ENCODE measurements at places on chromosomes 1 and 21.

DNA sequence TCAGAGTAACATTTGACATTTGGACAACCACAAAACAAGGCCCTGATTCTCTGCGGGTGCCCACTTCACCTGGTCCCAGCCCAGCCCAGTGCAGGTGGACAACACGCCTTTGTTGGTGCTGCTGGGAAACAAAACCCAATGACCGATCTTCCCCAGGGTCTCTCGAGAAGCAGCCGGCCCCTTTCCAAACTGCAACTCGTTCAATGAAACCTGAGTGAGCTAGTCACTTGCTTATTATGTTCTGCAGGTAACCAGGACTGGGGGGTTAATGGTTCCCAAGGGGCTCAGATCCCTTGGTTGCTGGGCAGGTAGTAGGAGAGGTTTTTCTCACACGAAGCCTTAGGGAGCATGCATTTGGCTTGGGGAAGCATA lies 42.9 kb downstream of the ABCG1 start:
- DNase-seq = no peak

DNA sequence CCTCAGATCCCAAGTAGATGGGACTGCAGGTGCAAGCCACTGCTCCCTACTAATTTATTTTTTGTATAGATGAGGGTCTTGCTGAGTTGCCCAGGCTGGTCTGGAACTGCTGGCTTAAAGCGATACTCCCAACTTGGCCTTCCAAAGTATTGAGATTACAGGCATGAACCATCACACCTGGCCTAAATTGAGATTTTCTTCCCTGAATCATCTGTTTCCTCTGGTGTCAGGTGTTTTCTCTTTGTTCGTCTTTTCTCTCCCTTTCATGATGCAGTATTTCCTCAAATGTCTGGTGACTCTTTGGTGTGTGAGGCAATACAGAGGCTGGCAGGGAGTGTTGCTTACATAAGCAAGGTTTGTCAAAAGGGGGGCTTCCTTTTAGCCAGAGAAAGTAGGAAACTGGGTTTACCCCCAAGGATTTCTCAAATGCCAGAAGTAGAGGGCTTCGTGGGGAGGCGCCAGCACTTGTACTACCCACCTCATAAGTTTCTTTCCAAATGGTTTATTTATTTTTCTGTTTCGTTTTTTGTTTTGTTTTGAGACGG lies 27.6 kb downstream of the CLDN14 start:
- no peak for DNase-seq

DNA sequence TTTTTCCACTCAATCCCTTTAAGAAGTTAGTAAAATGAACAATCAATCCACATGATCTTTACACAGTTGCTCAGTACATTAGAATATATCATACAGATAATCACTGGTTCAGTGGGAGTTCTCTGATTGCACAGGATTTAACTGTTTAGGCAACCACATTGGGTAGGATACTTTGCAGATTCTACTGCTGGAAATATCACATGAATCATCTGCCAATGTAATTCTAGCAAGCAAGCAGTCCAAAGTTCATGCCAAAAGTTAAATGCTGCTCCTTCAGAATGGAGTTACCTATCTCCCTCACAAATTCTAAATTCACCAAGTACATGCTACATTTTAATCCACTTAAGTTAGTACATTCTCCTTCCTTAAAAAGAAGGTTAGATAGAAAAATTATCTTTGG lies 52.4 kb downstream of the NEGR1 start:
- DNase-seq = no peak

GRCh38 chr1:1427106-1427819 lies 6.2 kb upstream of the ANKRD65 start:
- DNase-seq = no peak

- DNase-seq = no peak
These were observed 7.8 kb upstream of the RIPK4 start for GRCh38 chr21:41774467-41775148.

DNA sequence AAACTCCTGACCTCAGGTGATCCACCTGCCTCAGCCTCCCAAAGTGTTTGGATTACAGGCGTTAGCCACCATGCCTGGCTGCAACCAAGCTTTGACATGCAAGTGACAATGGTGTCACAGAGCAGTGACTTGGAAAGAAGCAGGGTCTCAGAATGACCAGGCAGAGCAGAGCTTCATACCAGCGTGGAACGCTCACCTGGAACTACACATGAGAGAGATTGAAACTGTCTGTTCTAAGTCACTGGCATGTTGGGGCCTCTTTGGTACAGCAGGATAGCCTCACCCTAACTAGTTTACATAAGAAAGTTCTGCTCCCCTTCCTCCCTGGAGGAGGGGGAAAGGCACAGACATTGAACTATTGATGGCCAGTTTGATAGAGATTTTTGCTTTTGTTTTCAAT lies 47.5 kb upstream of the ITPKB start:
- DNase-seq = no peak

DNA sequence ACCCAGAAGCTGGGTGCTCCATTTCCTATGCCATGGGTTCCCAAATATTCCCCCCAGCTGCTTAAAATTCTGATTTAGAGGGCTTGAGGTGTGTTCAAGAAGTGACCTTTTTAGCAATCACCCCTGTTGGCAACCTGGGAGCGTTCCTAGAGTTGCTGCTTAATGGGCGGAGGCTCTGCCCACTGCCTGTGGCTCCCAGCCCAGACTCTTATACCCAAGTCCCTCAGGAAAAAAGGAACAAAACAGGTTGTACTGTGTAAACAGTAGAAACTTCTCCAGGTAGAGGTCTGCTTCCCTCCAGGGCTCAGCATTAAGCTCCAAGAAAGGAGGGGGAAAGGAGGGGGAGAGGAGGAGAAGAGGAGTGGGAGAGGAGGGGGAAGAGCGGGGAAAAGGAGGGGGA lies 14.6 kb upstream of the TENT5C start:
- no peak for DNase-seq

- peak; percentile 97 for DNase-seq
These were observed at the start of gene STRIP1 for GRCh38 chr1:110034451-110035235. STRIP1 (plus strand) TSS chr1:110034624; CDS start chr1:110034638, 14 bp downstream.

DNA sequence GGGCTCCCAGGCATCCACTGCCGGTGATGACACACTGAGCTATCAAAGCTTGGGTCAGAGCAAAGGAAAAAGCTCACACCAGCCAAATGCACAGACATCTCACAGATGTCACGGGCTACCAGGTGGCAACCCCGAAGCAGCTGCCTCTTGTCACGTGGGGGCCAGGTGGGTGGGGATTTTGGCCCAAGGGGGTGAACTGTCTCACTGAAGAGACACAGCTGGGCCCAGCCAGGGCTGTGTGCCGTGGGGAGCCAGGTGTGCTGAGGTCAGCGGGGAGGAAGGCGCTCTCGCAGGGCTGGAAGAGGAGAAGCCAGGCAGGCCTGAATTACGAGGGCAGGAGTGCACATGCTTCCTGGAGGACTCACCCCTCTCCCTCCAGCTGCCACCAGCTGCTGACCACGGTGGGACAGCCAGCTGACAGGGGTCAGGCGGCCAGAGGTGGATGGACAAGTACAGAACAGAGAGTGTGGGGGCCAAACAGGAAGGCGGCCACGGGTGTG lies 32.4 kb downstream of the KCNN3 start:
- no peak for DNase-seq

DNA sequence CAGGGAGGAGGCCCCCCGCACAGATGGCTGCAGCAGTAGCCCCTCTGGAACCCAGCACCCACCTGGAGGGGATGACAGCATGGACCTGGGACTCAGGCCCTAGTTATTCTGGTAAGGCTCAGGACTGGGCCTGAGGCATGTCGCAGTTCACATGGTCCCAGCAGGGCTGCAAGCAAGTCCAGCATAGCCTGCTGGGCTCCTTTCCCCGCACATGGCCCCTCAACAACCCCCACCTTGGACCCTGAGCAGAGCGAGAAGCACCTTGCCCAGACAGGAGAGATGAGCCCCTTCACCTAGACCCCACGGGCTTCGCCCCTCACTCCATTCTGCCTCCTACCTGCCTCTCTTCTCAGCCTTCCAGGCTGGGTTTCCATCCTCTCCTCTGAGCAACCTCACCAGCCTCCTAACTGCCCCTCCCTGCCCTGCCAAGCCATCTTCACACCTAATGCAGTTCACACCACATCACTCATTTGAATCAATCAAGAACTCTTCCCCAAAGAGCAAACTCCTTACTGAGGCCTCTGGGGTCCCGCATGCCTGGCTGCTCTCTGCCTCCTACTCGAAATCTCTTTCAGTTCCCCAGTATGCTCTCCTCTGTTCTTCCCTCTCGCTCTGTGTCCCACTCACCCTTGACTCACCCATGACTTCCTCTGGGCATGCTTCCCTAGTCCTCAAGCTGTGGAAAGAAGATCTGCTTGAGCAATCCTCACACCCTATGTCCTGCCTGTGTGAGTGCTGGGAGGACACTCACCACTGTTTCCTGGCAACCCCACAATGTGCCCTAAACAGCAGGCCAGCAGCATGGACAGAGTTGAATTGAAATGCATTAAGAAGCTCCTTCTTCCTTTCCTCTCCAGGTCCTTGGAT lies 9.4 kb upstream of the THEMIS2 start:
- DNase-seq = no peak

DNA sequence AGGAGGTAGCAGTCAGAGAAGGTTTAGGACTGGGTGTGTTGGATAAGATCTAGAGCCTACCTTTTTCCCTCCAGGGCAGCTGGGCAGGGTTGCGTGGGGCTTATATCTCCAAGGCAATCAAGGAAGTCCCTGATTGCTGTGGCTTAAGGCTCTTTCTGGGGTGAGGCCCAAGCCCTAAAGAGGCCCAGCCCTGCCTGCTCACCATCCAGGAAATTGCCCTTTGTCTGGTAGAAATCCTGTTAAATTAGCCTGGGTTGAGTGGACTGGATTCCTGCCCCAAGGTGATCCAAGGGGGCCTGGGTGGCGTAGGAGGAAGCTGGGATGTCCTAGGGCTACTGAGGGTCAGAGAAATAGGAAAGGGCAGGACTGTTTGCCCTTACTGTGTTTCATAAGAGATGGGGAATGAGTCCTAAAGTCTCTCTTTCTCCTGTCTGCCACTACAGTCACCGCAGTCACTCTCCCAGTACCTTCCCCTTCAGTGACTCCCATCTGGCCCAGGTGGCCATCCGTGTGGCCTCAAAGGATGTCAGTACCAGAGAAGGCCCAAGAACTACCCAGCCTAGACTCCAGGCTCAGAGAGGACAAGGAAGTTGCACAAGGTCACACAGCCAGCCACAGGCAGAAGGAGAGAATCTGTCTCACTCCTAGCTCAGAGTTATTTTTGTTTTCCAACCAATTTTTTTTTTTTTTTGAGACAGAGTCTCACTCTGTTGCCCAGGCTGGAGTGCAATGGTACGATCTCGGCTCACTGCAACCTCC lies 25.8 kb downstream of the MFSD2A start:
- no peak for DNase-seq

- DNase-seq = peak; percentile 61
These were observed 5.1 kb downstream of the CLCNKB start for GRCh38 chr1:16048573-16049189.

DNA sequence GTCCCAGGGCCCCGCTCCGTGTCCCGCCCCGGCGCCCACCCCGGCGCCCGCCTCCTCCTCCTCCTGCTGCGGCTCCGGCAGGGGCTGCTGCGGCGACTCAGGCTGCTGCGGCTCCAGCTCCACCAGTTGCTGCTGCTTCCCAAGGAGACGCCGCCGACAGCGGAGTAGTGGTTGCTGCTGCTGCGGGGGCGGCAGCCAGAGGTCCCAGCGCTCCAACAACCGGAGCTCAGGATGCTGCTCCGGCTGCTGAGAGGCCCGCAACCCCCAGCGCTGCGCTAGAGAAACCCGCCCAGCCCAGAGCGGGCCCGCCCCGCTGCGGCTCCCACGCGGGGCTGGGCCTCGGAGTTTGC lies 1.1 kb downstream of the CRCT1 start:
- no peak for DNase-seq

- no peak for DNase-seq
These were observed 5.9 kb downstream of the TBX15 start for GRCh38 chr1:118982266-118982665.

DNA sequence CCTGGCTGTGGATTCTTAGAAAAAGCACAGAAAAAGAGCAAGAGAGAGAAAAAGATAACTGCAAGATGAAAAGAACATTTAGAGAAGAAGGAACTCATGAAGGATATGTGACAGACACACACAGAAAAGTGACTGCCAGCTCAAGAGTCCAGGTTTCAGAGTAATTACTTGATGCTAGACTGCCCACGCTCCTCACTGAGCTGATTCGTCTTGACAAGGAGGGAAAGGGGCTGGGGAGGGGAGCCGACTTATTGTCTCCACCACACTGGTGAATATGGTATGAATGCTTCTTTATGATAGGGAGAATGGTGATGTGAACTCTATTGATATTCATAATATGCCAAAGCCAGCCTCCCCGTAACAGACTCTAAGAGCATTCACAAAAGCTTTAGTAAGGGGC lies 140.4 kb downstream of the BRINP2 start:
- no peak for DNase-seq

DNA sequence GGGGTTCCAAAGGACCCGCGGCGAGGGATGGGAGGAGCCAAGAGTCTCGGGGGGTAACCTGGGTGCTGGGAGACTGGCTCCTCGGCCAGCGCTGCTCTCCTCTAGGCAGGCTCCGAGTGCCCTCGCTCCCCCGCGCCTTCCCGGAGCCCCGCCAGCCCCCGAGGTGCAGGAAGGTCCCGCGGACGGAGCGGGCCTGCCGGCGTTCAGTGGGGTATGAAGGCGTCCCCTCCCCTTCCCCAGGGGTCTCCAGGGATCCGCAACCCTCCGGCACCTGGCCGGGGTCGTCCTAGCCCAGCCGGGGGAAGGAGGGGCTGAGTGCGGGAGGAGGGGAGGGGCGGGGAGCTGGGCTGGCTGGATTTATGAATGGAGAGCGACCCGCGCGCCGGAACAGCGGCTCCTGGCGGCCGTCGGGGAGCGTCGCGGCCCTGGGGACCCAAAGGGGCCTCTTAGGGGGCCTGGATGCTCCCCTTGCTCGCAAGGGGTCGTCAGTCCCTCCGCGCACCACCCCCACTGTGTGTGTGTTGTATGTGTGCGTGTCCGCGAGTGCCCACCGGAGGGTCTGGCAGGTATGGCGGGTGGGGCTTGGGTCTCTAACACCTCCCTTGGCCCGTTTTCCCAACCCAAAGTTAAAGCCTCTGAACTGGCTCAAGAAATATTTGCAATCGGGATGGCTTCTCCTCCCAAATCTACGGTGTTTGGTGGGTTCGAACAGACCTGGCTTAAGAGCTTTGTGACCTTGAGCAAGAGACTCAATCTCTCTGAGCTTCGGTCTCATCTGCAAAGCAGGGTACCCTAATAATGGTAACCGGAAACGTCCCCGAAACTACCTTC lies 642 bp downstream of the HCRTR1 start:
- peak; percentile 28 for DNase-seq

DNA sequence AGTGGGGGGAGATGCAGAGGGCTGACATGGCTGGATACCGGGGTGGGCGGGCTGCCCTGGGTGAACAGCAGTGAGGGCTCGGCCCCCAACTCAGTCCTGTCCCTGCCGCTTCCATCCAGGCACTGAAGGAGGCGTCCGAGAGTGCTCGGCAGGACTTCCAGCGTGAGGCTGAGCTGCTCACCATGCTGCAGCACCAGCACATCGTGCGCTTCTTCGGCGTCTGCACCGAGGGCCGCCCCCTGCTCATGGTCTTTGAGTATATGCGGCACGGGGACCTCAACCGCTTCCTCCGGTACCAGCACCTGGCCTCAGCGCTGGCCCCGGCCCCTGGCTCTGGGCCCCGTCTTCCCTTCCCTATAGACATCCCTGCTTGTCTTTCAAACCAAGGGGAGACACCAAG lies 15.6 kb downstream of the NTRK1 start:
- DNase-seq = no peak

GRCh38 chr1:74690364-74690696 lies 16.7 kb upstream of the ERICH3 start:
- DNase-seq = no peak

Data from erythroblast (primary cell).